ENCODE measurements at places on chromosomes 2 and 18.

DNA sequence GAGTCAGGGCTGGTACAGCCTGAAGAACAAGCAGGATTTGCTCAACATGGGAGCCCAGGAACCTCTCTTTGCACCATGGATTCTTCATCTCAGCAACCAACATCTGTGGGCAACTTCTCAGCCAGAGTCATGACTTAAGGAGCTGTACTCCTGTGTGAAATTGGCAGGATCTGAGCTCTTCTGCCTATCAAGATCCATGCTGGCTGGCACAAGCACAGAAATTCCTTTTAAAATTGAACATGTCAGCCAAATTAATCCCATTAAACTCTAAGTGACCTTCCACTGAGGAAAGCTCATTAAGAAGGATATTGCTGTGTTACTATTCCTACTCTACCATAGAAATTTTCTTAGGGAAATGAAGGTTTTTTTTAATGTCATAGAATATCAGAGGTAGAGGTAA, 110.5 kb upstream of the SCG2 start:
- DNase-seq, result no peak

DNA sequence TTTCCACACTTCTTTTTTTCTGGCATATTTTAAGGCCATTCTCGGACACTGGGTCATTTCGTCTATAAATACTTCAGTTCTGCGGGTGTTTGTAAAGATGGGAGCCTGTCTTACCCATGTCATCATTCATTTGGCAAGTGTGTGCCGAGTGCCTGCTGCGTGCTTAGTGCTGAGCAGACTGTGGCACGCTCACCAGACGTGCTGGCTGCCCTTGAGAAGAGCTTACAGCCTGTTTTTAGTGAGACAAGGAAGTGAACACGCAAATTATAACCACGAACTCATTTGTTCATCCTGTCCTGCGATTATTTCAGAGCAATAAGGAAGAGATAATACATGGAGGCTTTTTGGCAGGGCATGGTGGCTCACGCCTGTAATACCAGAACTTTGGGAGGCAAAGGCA, 10.4 kb upstream of the STON1 start:
- no peak for DNase-seq

DNA sequence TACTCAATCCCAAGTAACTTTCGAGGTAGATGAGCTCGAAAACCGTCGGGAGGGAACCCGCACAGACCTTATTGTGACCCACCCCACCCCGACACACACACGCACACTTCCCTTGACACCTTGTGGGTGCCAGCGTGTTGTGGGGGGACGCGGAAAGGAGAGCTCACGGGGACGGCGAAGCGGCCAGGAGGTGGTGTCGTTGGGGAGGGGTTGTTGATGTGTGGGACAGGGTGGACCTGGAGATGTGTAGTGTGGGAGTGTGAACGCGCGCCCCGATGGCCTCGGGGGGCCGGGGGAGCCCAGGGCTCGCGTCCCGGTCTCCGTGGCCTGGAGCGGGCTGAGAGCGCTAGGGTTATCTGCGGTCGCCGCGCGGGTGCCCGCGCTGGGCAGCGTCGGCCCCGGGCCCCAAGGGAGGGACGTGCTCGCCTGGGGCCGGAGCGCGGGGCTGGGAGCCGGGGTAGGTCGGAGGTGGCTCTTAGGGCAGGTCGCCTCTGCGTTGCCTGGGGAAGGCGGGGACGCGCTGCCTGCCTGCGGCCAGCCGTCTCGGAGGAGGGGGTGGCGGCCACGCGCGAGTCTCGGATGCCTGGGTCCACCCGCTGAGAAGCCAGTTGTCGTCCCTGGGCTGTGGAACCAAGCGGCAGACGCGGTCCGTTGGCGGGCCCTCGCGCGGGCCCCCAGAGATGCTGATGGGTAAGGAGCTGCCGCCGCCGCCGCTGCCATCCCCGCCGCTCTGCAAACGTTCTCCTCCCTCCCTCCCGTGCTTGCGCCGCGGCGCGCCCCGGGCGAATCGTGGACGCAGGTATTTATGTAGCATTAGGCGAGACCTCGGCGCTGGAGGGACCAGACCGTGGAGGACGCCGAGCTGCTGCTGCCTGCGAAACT, 1.6 kb downstream of the KLHL29 start:
- DNase-seq, result no peak

- no peak for DNase-seq
Observed at GRCh38 chr18:56903686-56904085, 243.2 kb upstream of the BOD1L2 start.

GRCh38 chr2:47675196-47675825, 107.6 kb upstream of the MSH6 start:
- DNase-seq, result no peak

- no peak for DNase-seq
Observed at GRCh38 chr18:75220551-75221355, 10.2 kb downstream of the TSHZ1 start.

GRCh38 chr2:72394541-72395070, 246.9 kb upstream of the CYP26B1 start:
- DNase-seq, result no peak

GRCh38 chr18:28005164-28005563, 171.8 kb downstream of the CDH2 start:
- no peak for DNase-seq

All from T-helper 17 cell (primary cell).